ENCODE measurements at places on chromosomes 11 and 22.

- no peak for DNase-seq
Observed at GRCh38 chr22:38397189-38398085, 57.6 kb downstream of the KCNJ4 start.

DNA sequence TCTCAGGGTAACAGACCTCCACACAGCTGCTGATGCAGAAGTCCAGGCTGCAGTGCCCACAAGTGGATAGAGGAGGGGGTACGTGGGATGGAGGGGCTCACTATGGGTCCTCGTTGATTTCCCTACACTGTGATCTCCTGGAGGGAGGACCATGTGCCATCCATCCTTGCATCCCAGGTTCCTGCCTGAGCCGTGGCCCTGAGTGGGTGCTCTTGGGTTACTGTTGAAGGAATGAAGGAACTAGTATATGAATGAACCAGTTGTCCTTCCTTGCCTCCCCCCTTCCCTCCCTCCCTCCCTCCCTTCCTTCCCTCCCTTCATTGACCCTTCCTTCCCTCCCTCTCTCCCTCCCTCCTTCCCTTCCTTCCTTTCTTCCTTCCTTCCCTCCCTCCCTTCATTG lies 15.4 kb downstream of the APOBEC3B start:
- no peak for DNase-seq

DNA sequence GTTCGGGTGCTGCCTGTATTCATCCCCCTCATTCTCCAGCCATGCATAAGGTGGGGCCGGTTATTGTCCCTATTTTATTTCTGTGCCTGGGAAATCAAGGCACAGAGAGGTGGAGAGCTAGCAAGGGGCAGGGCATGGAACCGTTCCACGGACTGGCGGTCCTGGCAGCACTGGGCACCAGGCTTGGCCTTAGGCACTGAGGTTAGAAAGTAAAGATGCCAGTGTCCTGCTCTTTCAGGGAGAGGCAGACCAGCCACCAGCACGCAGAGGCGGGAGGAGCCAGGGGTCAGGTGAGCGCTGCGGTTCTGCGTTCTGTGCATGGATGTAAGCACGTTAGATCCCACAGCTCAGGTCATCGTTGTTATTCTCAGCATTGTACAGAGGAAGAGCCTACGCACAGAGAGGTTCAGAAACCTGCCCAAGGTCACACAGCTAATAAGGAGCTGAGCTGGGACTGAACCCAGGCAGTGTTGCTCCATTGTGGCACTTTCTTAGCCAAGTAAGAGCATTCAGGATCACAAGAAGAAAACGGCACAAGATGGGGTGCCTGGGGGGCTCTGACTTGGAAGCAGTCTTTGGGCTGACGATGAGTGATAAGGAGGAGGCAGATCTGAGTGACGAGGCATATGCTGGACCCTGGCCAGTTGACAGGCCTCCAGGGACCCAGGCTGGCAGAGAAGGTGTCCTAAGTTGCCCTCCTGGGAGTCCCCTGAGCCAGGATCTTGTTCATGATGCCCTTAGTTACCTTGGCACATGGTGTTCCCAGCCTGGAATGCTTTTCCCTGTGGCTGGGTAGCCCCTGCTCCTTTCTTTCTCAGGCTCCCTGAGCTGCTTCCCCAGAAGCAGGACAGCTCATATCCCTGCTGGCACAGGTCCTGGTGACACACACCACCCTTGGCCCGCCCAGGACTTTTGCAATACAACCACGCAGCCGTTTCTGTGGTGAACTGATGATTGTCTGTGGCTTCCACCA lies 41.1 kb downstream of the OSBPL5 start:
- DNase-seq, result no peak

GRCh38 chr11:72668629-72669347 lies 5.4 kb downstream of the PDE2A start:
- no peak for DNase-seq

DNA sequence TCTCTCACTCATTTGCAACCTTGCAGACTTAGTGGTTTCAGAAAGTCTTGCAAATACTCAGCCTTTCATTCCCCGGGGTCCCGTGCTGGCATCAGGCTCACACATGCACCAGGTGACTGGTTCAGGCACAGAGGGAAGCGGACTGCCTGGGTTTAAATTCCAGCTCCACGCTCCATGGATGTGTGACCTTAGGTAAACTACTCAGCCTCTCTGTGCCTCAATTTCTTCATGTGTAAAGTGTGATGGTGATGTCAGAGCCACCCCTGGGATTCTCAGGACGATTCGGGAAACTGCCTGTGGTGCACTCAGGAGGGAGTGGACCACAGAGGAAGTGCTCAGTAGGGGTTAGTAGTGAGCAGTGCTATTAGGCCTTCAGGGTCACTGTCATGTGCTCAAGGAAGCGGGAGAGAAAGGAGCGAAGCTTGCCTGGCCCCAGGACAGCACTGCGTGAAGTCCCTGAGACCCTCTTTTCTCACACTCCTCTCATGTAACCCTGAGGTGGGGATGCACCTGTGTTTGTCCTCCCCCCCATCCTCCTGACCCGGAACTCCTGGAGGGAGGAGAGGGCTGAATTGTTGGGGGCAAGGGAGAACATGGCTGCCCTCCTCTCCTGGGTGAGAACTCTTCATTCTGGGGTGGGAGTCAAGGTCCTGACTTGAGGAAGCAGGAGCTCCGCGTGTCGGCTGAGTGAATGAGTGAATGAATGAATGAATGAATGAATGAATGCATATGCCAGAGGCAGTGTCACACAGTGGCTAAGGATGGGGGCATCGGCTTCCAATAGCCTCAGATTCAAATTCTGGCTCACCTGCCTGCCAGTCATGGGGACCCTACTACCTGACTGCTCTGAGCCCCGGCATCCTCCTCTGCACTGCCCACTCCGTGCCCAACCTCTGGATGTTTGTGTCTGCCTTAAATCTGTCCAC lies 14.4 kb upstream of the UPK3A start:
- no peak for DNase-seq

GRCh38 chr22:32662587-32662915 lies 139.0 kb upstream of the TIMP3 start:
- DNase-seq, result no peak

GRCh38 chr22:22410121-22410520 lies 98.4 kb downstream of the ZNF280B start:
- no peak for DNase-seq

- no peak for DNase-seq
Observed at GRCh38 chr22:35619336-35620094, 2.4 kb upstream of the MB start.

DNA sequence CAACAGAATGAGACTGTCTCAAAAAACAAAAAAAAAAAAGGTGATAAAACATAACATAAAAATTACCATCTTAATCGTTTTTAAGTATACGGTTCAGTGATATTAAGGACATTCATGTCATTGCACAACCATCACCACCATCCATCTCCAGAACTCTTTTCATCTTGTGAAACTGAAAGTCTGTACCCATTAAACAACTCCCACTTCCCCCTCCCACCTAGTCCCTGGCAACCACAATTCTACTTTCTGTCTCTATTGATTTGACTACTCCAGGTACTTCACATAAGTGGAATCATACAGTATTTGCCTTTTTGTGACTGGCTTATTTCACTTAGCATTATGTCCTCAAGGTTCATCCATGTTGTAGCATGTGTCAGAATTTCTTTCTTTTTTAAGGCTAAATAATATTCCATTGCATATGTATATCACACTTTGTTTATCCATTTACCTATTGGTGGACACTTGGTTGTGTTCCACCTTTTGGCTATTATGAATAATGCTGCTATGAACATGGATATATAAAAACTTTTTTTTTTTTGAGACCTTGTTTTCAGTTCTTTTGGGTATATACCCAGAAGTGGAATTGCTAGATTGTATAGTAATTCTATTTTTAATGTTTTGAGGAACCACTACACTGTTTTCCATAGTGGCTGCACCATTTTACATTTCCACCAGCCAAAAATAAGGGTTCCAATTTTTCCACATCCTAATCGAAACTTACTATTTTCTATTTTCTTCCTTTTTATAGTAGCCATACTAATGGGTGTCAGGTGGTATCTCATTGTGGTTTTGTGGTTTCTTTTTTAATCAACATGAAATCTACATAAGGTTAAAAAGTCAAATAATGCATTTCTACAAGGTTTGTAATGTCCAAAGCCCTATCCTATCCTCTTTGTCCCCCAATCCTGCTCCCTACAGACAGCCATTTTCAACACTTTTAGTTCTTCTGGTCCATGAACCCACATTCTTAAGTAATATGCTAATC lies 23.4 kb upstream of the PIK3C2A start:
- DNase-seq, result no peak

DNA sequence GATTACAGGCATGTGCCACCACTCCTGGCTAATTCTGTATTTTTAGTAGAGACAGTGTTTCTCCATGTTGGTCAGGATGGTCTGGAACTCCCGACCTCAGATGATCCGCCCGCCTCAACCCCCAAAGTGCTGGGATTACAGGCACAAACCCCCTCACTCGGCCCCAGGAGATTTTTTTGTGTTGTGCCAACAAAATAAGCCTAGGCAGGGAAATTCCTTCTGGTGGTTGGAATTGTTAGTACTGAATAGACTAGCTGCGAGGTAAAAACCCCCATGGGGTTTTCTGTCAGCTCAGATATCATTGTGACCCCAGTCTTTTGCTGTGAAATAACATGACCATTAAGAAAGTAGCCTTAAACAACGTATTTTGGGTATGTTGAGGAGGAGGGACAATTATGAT lies 144.9 kb downstream of the BCR start:
- DNase-seq, result no peak

- DNase-seq, result no peak
Observed at GRCh38 chr11:35165423-35166368, 26.7 kb downstream of the CD44 start.

GRCh38 chr22:17043521-17043920 lies 35.5 kb upstream of the GAB4 start:
- no peak for DNase-seq

DNA sequence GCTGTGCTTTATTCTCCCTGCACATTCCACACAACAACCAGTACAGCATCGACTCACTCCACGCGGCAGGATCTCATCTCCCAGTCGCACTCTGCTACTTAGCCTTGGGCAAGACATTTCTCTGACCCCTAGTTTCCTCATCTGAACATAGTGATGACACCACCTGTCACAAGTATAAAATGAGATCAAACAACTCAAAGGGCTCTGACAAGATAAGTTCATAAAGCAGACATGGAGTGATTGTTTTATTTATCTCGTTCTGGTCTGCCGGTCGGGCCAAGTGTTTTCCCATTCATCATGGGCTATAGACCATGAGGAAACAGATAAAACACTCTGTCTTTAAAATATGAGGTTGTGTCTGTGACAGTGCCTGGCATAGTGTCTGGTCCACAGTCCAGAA lies 35.0 kb downstream of the DSCAML1 start:
- no peak for DNase-seq

GRCh38 chr11:45454917-45455401 lies 168.8 kb upstream of the SYT13 start:
- no peak for DNase-seq

GRCh38 chr22:40726514-40726913 lies 47.2 kb downstream of the MCHR1 start:
- DNase-seq, result no peak

DNA sequence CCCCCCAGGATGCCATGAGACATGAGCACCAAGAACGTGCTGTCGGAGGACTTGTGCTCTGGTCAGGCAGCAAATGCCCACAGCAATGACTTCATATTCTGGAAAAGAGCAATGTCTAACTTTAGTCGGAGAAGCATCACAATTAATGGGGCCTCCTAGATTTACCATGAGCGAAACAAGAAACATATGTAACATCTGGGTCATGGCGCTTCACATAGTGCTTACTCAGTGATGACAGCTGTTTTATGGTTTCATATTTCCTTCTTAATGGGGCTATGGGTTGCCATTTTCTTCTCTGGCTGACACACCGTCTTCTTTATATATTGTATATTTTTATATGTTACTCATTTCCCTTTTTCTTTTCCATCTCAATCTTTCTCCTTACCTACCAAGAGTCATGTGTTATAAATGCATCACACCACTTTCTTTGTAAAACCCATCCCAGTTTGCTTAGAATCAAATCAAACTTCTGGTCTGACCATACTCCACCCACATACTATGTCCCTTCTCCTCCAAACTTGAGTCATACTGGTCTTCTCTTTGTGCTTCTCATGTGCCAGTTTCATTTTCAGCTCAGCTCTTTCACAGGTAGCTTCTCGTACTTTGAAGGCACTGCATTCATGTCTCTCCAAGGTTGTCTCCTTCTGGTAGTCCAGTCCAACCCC lies 9.4 kb upstream of the CASP12 start:
- no peak for DNase-seq

- DNase-seq, result no peak
Observed at GRCh38 chr11:66768088-66768521, 39.1 kb upstream of the SPTBN2 start.

DNA sequence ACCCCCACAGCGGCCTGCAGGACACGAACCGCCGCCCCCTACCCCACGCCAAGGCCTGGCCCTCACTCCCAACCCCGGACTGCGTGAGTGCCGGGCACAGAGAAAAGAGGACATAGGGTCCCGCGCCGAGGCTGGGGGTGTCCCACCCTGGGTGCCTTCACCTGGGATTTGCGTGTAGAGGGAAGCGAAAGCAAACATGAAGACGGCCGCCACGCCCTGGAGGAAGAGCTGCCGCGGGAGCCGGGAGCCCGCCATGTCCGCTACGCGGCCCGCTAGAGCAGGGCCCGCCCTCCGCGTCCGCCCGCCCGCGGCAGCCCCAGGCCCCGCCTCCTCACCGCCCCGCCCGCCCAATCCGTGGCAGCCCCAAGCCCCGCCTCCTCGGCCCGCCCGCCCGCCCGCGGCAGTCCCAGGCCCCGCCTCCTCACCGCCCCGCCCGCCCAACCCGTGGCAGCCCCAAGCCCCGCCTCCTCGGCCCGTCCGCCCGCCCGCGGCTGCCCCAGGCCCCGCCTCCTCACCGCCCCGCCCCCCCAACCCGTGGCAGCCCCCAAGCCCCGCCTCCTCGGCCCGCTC lies at the start of gene LMF2:
Gene LMF2 (minus strand): TSS at position 282 of the 570 bp plus-strand sequence. CDS start 27 bp downstream, at position 255.
- DNase-seq, result no peak

Measured in left renal cortex interstitium (tissue), 4 donors.